AG08395 (cell line): ENCODE measurements at places on chromosomes 16 and 17.
A peak's percentile ranks its signal among the peaks of the same experiment; 100 is the strongest.

GRCh38 chr16:66266436-66267291 is 99.8 kb upstream of the CDH5 start:
- peak; percentile 92 for DNase-seq

- DNase-seq: no peak
Observed at GRCh38 chr16:31693733-31694132, 166.0 kb downstream of the AHSP start.

- no peak for DNase-seq
Observed at GRCh38 chr17:67208232-67208631, 36.8 kb downstream of the HELZ start.

- DNase-seq: no peak
Observed at GRCh38 chr16:65476448-65476955, 354.6 kb upstream of the CDH11 start.

DNA sequence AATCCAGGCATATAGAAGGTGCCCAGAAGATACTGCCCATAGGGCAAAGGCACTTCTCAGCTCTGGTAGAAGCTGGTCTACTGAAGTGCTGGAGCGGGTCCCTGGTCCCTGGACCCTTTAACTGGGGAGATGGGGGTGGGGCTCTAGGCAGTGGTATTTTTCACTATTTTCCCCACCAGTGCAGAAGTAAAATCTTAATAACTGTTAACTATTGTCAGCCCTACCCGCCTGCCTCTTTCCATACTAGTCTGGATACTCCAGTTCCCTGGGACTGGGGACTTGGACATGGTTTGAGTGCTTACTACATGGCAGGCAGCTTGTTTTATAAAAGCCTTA is 24.6 kb downstream of the IGF2BP1 start:
- no peak for DNase-seq
